ENCODE measurements at places on chromosomes 1 and 21. TPM values are rescaled to one million over a fixed set of nuclear protein-coding genes. Genes with fewer than 3 reads are reported as not detected.

The HES3 gene
- not detected for total RNA-seq

The CFHR1 gene
- total RNA-seq = not detected

The LIN9 gene
- total RNA-seq = 6.2 TPM

The DISC1 gene
- total RNA-seq = 10.1 TPM

The AADACL4 gene
- total RNA-seq = not detected

The JAM2 gene
- 9.4 TPM for total RNA-seq

The PIK3R3 gene
- total RNA-seq = 11.2 TPM

The LRRC39 gene
- 2.8 TPM for total RNA-seq

The PDE4DIP gene
- 163 TPM for total RNA-seq
